Fibroblast of skin of abdomen (primary cell): ENCODE measurements at places on chromosomes 13 and 19.

- no peak for DNase-seq
These were observed 87.3 kb upstream of the ABCC4 start for GRCh38 chr13:95388420-95389079.

DNA sequence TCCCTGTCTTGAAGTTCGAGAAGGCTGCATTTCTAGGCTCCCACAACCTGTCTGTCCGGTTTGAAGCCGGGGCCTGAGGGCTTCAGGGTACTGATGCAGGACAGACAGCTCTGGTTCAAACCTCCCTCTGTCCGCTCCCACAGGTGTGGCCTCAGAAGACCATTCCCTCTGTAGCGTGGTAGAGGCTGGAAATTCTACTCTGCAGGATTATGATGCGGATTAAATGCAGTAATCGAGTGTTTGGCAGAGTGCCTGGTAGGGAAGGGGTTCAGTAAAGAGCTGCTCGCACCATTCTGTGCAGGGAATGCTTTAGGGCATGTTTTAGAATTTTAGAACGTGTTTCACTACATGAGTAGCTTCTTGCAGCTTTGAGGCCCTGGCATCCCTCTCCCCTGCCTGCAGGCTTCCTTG, 30.5 kb downstream of the PPP1R37 start:
- DNase-seq: no peak

GRCh38 chr13:78247362-78247761, 328.7 kb upstream of the EDNRB start:
- no peak for DNase-seq

DNA sequence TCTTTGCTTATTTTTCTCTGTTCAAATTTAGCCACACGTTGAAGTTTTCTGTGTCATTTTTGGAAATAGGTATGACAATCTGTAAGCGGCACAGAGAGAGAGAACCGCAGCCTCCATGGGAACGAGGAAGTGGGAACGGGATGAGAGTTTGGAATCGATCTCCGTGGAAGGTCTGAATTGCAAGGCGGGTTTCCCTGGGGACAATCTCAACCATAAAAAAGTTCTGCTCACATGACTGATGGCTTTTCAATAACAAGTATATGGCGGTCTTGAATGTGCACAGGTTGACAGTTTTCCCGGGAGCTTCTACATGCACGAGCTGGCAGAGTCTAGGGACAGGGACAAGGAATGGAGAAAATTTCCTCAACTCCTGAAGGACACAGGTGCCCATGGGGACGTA, 90.9 kb downstream of the INSR start:
- no peak for DNase-seq

- DNase-seq: no peak
These were observed 20.9 kb downstream of the C19orf44 start for GRCh38 chr19:16516923-16517610.

DNA sequence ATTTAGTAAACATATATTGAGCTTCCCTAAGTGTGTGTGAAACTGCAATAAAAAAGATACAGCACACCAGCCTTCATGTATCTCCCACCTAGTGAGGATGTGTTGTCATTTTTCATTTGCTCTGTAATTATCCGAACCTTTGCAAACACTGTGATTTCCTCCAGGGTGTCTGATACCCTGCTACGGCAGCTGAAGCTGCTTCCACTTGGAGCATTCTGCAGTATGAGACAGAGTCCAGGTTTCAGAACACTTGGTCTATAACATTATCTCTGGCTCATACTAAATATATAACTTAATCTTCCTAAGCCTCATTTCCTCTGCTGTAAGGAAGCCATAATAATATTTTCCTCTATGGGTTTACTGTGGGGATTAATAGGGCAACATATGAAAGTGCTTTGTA, 1338.1 kb upstream of the SLC10A2 start:
- no peak for DNase-seq

GRCh38 chr13:113288880-113289279, 8.2 kb upstream of the LAMP1 start:
- no peak for DNase-seq

DNA sequence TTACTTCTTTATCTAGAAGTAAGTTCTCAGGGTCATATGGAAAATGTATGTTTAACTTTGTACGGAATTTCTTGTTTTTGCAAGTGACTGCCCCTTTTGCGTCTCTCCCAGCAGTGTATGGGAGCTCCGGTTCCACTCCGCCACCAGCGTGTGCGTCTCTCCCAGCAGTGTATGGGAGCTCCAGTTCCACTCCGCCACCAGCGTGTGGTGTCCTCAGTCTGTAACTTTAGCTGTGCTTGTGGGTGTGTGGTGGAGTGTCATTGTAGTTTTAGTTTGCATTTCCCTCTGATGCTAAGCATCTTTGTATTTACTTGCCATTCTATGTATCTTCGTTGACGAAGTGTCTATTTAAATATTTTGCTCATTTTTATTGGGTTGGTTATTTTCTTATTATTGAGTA, 2.4 kb downstream of the CUL4A start:
- no peak for DNase-seq

DNA sequence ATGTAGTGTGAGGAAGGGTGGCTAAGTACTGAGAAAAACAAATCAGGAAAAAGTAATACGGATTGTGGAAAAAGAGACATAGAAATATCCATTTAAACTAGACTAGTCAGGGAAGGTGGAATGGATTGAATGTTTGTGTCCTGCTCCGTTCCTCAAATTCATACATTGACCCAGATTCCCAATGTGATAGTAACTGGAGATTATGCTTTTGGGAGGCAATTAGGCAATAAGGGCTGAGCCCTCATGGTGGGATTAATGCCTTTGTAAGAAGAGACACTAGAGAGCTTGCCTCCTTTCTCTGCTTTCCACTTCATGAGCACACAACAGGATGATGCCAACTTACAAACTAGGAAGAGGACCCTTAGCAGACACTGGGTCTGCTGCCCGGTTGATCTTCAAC, 765.2 kb upstream of the GPC6 start:
- no peak for DNase-seq
